ENCODE measurements at places on chromosomes 13 and 19.

GRCh38 chr19:4717191-4717965, 6.3 kb downstream of the DPP9 start:
- H3K27ac ChIP-seq = no peak overlapping the region
- H3K4me3 ChIP-seq = no peak overlapping the region
- H3K27me3 ChIP-seq = no peaks in the 10 kb centered on the region
- peaks cover 56% of the 10 kb centered on the region for H3K36me3 ChIP-seq

DNA sequence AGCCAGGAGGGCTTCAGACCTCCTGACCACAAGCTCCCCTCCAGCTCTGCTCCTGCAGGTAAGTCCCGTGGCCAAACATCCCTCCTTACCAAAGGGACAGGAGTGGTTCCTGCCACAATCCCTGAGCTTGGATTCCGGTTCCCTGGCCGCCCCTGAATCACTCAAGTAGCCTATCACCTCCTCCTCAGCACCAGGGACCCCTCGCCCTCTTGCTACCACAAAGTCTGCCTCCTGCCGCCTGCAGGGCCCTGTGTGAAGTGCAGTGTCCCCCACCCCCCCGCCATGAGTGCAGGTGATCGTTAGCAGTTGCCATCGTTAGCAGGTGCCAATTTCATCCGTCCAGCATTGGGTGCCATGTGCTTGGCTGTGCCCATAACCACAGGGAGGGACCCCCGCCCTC, 40.8 kb upstream of the RANBP3 start:
- H3K27ac ChIP-seq = no peak overlapping the region
- no peaks in the 10 kb centered on the region for H3K36me3 ChIP-seq
- peak; percentile 29 for DNase-seq
- H3K4me3 ChIP-seq = no peak overlapping the region

GRCh38 chr13:27559719-27560118, 60.6 kb downstream of the LNX2 start:
- no peak for DNase-seq
- H3K27ac ChIP-seq = no peak overlapping the region
- H3K4me3 ChIP-seq = no peak overlapping the region
- peaks cover 31% of the 10 kb centered on the region for H3K36me3 ChIP-seq

DNA sequence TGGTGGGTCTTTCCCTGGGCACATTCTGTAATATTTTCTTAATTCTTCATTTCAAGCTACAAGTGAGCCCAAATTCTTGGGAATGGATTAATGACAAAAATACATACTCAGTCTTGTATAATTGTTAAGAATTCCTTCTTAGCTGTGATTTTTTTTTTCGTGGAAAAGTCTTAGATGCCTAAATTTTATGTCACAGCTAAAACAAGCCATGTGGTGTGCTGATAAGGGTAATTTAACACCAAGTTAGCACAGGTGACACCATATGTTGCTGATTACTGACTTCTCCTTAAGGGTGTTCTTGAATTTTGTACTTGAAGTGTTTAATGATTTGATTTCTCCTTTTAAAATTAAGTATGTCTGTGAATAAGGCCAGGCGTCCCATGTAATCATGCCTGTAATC, 29.3 kb downstream of the WDFY2 start:
- H3K4me1 ChIP-seq = peaks cover 15% of the 10 kb centered on the region
- H3K27me3 ChIP-seq = no peaks in the 10 kb centered on the region
- H3K4me3 ChIP-seq = no peak overlapping the region
- H3K27ac ChIP-seq = no peak overlapping the region
- H3K36me3 ChIP-seq = no peaks in the 10 kb centered on the region
- DNase-seq = no peak

DNA sequence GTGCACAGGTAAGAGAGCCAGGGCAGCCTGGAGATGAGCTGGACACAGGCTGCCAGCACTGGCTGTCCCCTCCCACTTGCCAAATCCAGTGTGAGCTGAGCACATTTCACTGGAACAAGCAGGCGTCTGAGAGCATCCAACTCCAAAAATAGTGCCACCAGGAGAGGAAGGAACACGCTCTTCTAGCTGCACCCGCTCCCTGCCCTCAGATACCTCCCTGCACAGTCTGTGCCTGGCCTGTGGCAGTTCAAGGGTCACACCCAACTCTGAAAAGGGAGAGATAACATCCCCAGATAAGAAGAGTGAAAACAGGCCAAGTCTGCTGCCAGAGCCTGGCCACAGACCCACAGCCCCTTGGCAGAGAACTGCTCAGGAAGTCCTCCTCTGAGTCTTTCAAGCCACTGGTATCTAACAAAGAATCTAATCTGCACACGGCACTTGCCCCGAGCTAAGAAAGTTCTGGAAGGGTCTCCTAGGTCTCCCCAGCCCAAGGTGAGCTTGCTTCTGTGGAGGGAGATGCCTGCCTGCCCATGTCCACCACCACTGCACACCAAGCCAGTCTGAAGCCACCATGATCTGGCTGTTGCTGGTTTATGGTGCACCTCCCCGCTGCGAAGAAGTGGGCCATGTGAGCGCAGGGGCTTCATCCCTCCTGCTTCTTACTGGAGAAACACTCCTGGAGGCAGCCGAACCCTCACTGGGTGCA, 14.7 kb downstream of the ELL start:
- H3K4me3 ChIP-seq = peak overlapping the region; percentile 45
- peak overlapping the region; percentile 90 for H3K27ac ChIP-seq
- peak; percentile 62 for DNase-seq
- peaks cover 76% of the 10 kb centered on the region for H3K4me1 ChIP-seq

- DNase-seq = no peak
- H3K27me3 ChIP-seq = no peaks in the 10 kb centered on the region
- H3K36me3 ChIP-seq = peaks cover 50% of the 10 kb centered on the region
- peak overlapping the region; percentile 31 for H3K27ac ChIP-seq
Observed at GRCh38 chr13:27622881-27623280, 1.2 kb downstream of the POLR1D start.

DNA sequence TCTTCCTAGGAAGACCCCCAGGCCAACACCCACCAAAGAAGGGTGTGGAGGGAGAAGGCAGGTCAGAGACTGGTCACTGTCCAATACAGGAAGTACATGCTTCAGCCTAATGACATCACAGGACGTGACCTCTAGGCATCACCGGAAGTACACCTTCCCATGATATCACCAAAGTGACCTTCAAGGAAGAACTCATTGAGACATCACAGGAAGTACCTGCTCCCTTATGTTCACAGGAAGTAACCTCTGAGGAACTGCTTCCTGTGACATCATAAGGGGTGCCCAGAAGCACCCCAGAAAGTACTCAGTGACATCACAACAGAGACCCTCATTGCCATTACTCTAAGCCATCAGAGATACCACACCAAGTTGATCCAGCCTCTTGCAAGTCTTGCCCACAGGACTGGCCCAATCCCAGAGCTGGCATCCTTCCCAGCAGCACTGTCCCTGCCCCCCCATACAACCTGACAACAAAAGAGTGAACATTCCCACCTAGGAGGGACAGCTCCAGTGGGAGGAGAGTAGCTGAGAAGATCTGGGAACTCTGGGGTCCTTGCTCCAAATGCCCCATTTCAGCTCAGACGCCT, 24.2 kb upstream of the NANOS2 start:
- no peaks in the 10 kb centered on the region for H3K36me3 ChIP-seq
- no peak for DNase-seq
- H3K27ac ChIP-seq = peak overlapping the region; percentile 47

DNA sequence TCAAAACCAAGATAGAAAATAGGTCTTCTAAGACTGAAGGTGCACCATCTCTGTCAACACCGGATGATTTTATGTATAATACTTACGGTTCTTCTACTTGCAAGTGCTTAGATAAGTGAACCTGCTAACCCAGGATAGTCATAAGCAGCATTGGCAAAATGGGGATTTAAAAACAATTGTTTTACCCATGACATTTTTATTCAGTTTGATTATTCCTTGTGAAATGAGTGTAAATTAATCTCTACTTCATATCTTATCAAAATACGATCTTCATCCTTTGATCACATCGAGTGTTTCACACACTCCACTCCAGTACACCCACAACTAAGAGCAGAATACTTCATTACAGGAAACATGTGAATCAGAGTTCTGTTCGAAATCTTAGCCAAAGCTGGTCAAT, 23.0 kb upstream of the MTRF1 start:
- no peak overlapping the region for H3K4me3 ChIP-seq
- H3K27me3 ChIP-seq = no peaks in the 10 kb centered on the region
- H3K27ac ChIP-seq = no peak overlapping the region

- no peak overlapping the region for H3K4me3 ChIP-seq
- H3K36me3 ChIP-seq = no peaks in the 10 kb centered on the region
- H3K27ac ChIP-seq = no peak overlapping the region
- no peaks in the 10 kb centered on the region for H3K4me1 ChIP-seq
- H3K27me3 ChIP-seq = no peaks in the 10 kb centered on the region
- DNase-seq = no peak
Observed at GRCh38 chr13:63107179-63107943, 1691.7 kb upstream of the PCDH20 start.

GRCh38 chr13:95146486-95146885, 154.8 kb downstream of the ABCC4 start:
- H3K4me3 ChIP-seq = no peak overlapping the region
- no peak for DNase-seq
- H3K36me3 ChIP-seq = peaks cover 13% of the 10 kb centered on the region
- H3K27ac ChIP-seq = no peak overlapping the region

DNA sequence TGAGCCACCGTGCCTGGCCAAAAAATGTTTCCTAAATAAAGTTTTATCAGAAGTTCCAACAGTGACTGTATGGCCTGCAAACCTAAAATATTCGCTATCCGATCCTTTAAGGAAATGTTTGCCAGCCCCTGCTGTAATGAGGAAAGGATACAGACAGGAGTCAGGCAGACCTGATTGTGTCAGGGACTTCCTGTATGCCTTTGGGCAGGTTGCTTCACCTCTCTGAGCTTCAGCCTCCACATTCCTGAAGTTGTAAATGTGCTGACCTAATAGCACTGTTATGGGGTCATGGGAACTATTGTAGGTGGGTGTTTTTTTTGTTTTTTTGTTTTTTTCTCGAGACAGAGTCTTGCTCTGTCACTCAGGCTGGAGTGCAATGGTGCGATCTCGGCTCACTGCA, 6.2 kb downstream of the ABHD8 start:
- no peak overlapping the region for H3K4me3 ChIP-seq
- DNase-seq = no peak
- no peak overlapping the region for H3K27ac ChIP-seq
- H3K36me3 ChIP-seq = peaks cover 14% of the 10 kb centered on the region

DNA sequence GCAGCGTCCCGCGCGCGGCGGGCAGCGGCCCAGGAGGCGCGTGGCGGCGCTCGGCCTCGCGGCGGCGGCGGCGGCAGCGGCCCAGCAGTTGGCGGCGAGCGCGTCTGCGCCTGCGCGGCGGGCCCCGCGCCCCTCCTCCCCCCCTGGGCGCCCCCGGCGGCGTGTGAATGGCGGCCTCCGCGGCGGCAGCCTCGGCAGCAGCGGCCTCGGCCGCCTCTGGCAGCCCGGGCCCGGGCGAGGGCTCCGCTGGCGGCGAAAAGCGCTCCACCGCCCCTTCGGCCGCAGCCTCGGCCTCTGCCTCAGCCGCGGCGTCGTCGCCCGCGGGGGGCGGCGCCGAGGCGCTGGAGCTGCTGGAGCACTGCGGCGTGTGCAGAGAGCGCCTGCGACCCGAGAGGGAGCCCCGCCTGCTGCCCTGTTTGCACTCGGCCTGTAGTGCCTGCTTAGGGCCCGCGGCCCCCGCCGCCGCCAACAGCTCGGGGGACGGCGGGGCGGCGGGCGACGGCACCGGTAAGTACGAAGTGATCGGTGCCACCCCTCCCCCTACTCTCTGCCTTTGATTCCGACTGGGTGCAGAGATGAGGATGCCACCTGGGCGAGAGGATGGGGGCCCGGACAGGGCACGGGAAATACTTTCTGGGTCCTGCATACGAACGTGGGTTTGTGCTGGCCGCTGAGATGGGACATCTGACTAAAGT, 874 bp downstream of the TRIM28 start:
- H3K36me3 ChIP-seq = peaks cover 48% of the 10 kb centered on the region
- peak; percentile 77 for DNase-seq
- H3K4me1 ChIP-seq = peaks cover 35% of the 10 kb centered on the region
- H3K27me3 ChIP-seq = peaks cover 12% of the 10 kb centered on the region
- peak overlapping the region; percentile 96 for H3K27ac ChIP-seq

GRCh38 chr13:110341445-110342244, 34.6 kb downstream of the COL4A2 start:
- H3K27me3 ChIP-seq = peaks cover 34% of the 10 kb centered on the region
- DNase-seq = no peak
- H3K4me3 ChIP-seq = no peak overlapping the region
- H3K36me3 ChIP-seq = no peaks in the 10 kb centered on the region
- no peak overlapping the region for H3K27ac ChIP-seq

DNA sequence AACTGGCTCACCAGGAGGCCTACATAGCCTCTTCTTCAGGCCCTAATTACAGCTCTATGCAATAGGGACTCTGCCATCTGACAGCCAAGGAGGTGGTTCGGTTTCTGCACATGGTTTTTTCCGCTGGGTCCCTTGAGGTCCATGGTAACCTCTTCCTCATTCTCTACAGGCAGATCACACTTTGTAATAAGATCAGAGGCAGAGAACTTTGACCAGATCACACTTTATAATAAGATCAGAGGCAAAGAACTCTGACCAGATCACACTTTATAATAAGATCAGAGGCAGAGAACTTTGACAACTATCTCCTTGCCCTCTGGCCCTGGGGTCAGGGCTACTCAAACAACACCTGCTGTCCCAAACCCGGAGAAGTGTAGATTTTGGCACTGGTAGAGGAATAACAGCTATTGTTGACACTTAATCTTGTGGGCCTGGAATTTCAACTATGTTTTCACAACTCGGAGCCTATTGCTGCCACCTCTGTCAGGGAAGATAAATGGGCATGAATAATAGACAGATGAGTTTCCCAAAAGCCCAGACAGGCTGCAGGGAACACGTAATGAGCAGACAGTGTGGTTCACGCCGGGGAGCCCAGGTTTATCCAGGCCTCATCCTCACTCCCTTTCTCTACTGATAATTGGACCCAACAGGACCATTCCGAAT, 246.1 kb downstream of the UQCRFS1 start:
- H3K4me1 ChIP-seq = no peaks in the 10 kb centered on the region
- no peak overlapping the region for H3K4me3 ChIP-seq
- H3K27me3 ChIP-seq = no peaks in the 10 kb centered on the region
- H3K36me3 ChIP-seq = no peaks in the 10 kb centered on the region

DNA sequence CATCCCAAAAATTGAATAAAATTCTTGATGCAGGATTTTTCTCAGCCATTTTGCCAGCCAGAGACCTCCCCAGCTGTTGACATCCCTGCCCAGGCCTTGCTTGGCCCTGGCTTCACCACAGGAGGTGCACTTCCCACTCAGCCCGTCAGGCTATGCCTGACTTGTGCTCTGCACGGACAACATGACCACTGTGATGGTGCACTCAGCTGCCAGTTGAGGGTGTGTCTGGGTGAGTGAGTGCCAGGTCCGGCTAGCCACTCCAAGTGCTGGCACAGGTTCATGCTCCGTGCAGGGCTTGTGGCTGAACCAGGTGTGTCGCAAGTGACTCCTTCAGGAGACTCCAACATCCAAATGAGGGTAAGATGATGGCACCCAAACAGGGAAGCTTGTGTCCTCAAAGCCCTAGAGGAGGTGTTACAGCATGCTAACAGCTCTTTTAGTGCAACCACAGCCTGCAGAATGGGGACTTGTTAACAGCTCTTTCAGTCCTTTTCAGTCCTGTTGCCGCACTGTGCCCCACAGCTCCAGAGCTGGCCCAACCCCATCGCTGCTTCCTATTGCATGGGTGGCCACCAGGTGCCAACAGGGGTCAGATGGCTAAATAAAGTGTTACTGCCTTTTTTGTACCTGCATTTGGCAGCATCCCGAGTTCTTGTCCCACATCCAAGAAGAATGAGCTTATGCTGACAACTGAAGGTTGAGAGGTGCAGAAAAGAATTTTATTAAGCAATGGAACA, 380.7 kb downstream of the SLITRK5 start:
- no peak overlapping the region for H3K27ac ChIP-seq
- no peaks in the 10 kb centered on the region for H3K27me3 ChIP-seq
- H3K36me3 ChIP-seq = no peaks in the 10 kb centered on the region
- no peak overlapping the region for H3K4me3 ChIP-seq
- DNase-seq = no peak
- no peaks in the 10 kb centered on the region for H3K4me1 ChIP-seq

All from activated CD8-positive, alpha-beta T cell treated with anti-CD3 and anti-CD28 coated beads, Interleukin-2, amount 10 ng/mL, durations not matched to agents 7 days and 5 days (primary cell).